ENCODE measurements at places on chromosomes 7 and 10.
A peak's percentile ranks its signal among the peaks of the same experiment; 100 is the strongest.

- peak; percentile 63 for DNase-seq
Observed at GRCh38 chr10:5942474-5942873, 34.9 kb downstream of the IL15RA start.

GRCh38 chr7:132410385-132410784, 165.9 kb downstream of the PLXNA4 start:
- DNase-seq = no peak

DNA sequence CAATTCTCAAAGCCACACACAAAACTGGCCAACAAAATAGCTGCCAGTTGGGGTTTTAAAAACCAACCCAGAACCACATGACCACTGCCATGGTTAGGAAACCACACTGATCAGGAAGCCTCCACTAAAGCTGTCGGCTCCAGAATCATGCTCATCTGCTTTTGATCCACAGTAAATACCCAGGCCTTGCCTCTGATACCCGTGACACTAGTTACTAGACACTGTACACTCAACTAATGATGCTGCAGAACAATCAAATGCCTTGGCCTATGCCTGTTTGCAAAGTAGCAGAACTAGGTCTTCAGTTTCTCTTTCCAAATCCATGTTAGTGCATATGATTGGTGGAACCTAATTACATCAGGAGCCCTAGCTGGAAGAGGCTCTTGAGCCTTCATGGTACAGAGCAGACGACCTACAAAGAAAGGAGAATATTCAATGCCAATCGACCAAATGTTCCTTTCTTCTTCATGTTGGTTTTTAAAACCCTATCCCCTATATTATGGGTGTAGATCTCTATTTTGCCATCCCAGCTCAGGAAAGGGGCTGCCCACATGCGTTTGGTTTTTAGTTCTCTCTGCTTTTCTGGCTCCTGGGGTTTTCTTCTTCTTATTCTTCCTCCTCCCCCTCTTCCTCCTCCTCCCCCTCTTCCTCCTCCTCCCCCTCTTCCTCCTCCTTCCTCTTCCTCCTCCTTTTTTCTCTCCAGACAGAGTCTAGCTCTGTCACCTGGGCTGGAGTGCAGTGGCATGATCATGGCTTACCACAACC, 76.6 kb downstream of the CNNM2 start:
- no peak for DNase-seq

DNA sequence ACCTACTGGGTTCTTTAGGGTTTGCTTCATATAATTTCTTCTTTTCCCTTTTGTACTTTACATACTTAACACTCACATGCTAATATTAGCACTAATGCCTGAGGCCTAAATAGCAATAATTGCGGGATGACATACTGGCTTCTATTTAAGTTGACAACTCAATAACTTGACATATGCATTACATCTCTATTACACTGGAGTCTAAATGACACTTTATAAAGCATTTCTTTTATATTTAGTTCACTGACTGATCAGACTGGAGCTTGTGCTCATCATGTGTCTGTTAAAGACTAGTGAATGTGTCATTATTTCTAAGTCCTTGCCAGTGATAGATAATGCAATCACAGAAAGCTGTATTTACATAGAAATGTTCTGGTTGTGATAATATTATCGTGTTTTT, 472.1 kb upstream of the SEMA3A start:
- no peak for DNase-seq

GRCh38 chr7:149859369-149859768, 14.4 kb upstream of the ATP6V0E2 start:
- DNase-seq = no peak

DNA sequence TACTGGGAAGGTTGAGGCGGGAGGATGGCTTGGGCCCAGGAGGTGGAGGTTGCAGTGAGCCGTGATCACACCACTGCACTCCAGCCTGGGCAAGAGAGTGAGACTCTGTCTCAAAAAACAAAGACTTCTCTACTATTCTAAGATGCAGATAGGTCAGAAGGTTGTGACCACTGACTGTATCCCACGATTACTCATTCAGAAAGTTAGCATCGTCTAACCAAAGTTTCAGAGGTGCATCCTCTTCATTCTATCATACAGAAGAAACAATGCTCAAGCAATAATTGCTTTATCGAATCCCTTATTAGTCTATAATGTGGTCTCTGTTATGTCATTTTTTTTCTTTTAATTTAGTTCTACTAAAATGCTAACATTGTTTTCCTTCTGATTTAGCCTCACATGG, 348.7 kb upstream of the LRGUK start:
- no peak for DNase-seq

DNA sequence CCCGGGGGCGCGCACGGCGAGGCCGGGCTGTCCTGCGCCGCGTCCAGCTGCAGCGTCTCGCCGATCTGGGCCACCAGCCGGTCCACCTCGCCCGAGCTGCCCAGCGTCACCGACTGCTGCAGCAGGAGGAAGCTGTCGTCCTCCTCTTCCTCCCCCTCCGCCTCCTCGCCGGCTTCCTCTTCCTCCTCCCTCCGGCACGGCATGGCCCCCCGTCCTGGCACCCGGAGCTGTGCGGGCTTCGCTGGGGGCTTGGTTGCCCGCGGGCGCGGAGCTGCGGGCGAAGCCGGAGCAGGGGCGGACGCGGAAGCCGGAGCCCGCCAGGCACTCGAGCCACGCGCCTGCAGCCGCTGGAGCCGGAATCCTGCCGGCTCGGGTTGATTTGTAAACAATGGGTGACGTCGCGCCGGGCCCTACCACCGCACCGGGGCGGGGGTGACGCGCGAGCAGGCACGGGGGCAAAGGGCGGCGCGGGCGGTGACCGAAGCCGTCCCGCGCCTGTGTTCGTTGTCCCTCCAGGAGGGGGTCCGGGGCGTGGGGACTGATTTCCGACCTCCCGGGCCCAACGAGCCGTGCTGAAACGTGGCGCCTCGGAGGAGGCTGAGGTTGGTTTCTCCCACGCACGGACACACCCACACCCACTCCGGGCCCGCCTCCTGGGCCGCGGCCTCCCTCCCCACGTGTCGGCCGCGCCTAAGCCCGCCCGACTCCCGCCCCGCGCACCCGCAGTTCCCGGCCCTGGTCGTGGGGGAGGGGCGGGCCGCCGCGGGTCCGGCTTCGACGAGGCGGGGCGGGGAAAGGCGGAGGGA, at the start of gene FRAT2:
FRAT2 (minus strand) TSS at position 360 of the 806 bp plus-strand sequence; CDS start at position 203, 157 bp downstream.
- peak; percentile 93 for DNase-seq

- DNase-seq = no peak
Observed at GRCh38 chr7:70615066-70615606, 516.8 kb upstream of the GALNT17 start.

DNA sequence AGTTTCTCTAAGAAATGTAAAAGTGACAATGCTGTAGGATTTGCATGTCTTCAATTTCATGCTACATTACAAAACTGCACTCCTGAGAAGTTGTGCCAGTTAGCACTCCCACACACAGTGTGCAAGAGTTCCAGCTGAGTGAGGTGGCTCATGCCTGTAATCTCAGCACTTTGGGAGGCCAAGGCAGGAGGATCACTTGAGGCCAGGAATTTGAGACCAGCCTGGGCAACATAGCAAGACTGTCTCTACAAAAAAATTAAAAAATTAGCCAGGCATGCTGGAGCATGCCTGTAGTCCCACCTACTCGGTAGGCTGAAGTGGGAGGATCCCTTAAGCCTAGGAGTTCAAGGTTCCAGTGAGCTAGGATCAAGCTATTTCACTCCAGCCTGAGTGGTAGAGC, 44.6 kb downstream of the FRA10AC1 start:
- DNase-seq = no peak

DNA sequence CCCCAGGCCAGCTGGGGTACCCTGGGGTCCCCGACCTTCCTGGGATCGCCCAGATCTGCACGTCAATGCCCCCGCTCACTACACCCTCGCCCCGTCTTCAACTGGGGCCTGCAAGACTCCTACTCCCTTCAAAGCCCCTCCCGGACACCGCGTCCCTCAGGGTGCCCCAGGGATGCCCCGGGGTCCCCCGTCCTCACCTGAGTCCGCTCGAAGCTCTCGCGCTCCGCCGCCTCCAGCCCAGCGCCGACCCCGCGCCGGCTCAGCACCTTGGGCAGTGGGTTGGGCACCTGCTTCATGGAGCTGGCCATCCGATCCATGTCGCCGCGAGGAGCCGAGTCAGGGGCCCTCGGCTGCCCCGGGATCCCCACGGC, at the start of gene HIP1:
HIP1 (minus strand) TSS at position 338 of the 371 bp plus-strand sequence; CDS start at position 317, 21 bp downstream.
- DNase-seq = no peak

- DNase-seq = no peak
Observed at GRCh38 chr7:37149051-37149772, 299.5 kb downstream of the ELMO1 start.

- peak; percentile 74 for DNase-seq
Observed at GRCh38 chr10:132413226-132414205, 16.5 kb downstream of the PWWP2B start.

GRCh38 chr10:121981346-121981745, 6.3 kb upstream of the NSMCE4A start:
- DNase-seq = no peak

GRCh38 chr10:79027147-79028055, 41.4 kb upstream of the ZMIZ1 start:
- DNase-seq = peak; percentile 82

DNA sequence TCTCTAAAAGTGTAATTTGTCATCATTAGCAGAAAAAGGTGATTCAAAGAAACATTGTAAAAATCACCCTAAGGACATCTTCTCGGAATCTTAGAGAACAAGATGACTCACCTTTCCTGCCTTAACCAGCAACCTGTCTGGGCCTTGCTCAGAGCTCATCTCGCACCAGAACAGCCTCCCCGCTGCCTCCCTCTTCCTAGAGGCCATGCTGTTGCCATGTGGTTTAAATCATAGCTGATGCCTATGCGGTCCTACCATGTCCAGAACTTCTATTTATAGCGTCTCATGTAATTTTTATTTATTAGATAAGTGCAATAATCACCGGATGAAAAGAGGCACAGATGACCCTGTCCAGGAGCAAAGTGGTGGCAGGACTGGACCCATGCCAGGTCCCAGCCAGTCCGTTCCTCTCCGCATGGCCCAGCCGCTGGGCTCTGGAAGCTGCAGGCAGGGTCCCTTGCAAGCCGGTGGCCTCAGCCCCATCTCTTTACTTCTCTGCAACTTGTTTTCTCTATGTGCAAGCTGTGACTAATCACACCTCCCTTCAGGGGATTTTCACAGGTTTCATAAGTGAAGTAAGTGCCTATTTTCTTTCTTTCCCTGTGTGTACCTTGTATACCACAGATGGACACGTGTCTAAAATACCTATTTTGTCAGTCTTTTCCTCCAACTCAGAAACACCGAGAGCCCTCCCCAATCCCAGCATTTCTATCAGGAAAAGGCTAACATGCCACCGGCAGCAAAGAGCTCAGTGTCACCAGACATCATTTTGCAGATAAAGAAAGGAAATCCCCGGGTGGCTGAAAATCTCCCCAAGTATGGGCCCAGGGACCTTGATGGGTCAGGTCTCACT, 27.1 kb downstream of the KLF6 start:
- DNase-seq = no peak

DNA sequence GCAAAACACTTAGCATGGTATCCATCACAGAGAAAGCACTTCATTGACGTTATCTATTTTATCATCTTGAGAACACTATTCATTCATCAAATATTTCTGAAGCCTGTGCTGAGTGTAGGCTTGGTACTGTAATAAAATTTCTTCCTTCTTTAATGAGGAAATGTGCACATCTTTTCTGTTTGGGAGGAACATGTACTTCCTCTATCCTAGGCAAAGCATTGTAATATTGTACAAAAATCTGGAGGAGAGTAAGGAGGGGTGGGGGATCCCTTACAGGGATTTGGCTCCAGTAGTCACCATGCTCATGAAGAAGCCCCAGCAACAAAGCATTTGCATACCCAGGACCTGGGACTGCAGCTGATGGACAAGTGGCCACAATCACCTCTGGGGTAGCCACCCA, 39.9 kb upstream of the SORCS3 start:
- DNase-seq = no peak

DNA sequence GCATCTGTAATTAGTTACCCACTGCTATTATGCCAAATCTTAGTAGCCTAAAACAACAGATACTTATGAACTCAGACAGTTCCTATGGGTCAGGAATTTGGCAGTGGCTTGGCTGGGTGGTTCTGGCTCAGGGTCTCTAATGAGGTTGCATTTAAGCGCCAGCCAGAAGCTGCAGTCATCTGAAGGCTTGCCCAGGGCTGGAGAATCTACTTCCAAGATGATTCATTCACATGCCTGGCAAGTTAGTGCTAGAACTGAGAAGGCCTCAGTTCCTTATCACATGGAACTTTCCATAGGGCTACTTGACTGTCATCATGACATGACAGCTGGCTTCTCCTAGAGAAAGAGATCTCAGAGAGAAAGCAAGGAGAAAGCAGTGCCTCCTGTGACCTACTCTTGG, 121.3 kb downstream of the AVL9 start:
- no peak for DNase-seq

GRCh38 chr10:128097783-128098182, 28.4 kb downstream of the MKI67 start:
- DNase-seq = no peak

DNA sequence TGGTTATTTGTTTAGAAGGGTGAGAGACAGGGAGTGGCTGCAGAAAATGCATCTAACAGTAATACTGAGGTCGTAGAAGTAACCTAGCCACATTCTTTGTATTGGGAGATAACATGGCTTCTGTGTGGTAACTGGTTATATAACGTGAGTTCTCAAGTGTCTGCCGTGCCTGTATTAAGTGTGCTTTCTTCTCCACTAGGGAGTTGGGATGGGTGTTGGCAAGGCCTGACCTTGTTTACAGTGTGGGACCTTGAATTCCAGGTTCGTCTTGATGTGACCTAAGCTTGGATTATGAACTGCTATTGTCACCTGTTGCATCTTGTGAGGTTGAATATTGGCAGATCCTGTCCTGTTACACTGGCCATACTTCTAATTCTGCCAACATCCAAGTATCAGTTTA, 145.3 kb upstream of the NAMPT start:
- no peak for DNase-seq

DNA sequence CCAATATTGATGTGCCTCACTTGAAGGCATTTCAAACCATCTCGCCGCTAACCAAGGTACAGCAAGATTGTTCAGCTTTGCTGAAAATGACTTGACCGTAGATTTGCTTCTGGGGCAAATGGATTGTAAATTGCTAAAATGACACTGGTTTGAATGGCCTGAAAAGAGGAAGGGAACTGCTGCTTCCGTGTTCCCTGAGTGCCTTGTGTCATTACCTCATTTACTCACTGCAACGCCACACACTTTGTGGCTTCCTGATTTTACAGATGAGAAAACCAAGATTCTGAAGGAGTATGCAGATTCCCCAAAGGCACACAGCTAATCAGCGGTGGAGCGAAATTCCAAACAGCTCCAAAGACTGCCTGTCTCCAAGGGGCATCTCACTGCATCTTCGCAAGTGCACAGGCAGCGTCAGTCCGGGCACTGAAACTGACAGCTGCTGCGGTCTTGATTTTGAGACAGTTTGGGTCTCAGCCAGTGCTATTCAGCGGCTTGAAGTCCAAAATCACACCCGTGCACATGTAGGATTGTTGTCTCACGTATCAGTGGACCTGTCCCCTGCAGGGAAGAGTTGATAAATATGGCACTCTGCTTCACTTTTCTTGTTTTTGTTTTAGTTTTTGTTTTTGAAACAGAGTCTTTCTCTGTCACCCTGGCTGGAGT, 290.9 kb downstream of the DPP6 start:
- no peak for DNase-seq

GRCh38 chr7:3134745-3135144, 91.1 kb upstream of the CARD11 start:
- DNase-seq = no peak

- DNase-seq = no peak
Observed at GRCh38 chr7:65448816-65449504, 75.3 kb downstream of the ZNF92 start.

- DNase-seq = peak; percentile 81
Observed at GRCh38 chr7:88306590-88307048, at the start of gene STEAP4. TSS of gene STEAP4 (minus strand) at chr7:88306894. CDS start at chr7:88284269, 22,625 bp downstream.

Data from stomach (tissue), 19 donors.